HepG2 (cell line): ENCODE measurements at places on chromosomes 12 and 14. TPM values are rescaled to one million over a fixed set of nuclear protein-coding genes. Genes with fewer than 3 reads are reported as not detected.

CDCA3 gene
- polyA plus RNA-seq: 21.8 and 32.7 TPM in 2 replicates

RND1 gene
- polyA plus RNA-seq: 1.9 and 2.8 TPM in 2 replicates

OASL gene
- polyA plus RNA-seq: 0.09 and 0.11 TPM in 2 replicates

MGP gene
- polyA plus RNA-seq: not detected in 2 replicates

TMCC3 gene
- polyA plus RNA-seq: not detected in 2 replicates

BHLHE41 gene
- 0.03 and 0.13 TPM in 2 replicates for polyA plus RNA-seq

TAS2R50 gene
- 0.17 and 0.46 TPM in 2 replicates for polyA plus RNA-seq

TRMT61A gene
- polyA plus RNA-seq: 6.5 and 9.8 TPM in 2 replicates

FGF23 gene
- not detected in 2 replicates for polyA plus RNA-seq

MIPOL1 gene
- 6.9 and 8.6 TPM in 2 replicates for polyA plus RNA-seq

SPX gene
- polyA plus RNA-seq: 0.16 and 0.30 TPM in 2 replicates

ACVRL1 gene
- polyA plus RNA-seq: not detected in 2 replicates
